ENCODE measurements at places on chromosomes 7 and 10. TPM values are rescaled to one million over a fixed set of nuclear protein-coding genes. Genes with fewer than 3 reads are reported as not detected.

The SEMA3D gene
- total RNA-seq: 1.4 TPM

DNA sequence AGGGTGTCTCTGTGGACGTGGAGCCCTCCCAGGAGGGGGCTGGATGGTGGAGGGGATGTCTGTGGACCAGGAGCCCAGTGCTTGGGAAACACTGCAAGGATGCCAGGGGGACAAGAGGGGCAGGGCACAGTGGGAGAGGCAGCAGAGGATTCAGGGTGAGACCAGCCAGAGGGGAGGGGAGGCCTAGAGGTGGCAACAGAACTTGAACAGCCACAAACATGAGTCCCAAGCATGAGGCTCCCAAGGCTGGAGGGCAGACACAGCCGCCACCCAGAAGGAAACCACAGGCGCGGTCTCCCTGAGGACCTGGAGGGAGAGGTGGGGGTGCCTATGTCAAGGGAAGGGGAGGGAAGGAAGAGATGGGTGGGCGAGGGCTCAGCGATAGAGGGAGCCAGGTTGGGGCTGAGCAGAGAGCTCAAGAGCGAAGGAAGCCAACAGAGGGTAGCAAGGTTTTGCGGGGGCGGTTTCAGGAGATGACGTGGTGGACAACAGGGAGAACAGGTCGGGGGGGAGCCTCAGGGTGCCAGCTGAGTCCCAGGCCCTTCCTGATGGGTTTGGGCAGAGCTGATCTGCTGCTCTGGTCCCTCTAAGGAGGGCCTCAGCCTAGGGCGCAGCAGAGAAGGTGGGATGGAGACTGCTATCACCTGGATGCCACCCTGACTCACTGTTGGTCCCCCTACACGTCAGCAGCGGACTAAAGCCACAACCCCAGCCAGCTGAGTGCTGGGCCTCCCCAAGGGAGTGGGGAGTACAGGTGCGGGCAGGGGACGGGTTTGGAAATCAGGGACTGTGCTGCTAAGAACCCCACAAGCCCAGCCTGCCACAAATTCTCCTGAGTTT is 6.7 kb upstream of the PILRA start:
- H3K36me3 ChIP-seq: peaks cover 12% of the 10 kb centered on the region
- no peaks in the 10 kb centered on the region for H3K27me3 ChIP-seq
- DNase-seq: no peak
- H3K4me1 ChIP-seq: no peaks in the 10 kb centered on the region
- no peak overlapping the region for H3K4me3 ChIP-seq

GRCh38 chr7:27329909-27330308 is 87.3 kb downstream of the EVX1 start:
- no peak overlapping the region for H3K4me3 ChIP-seq
- no peak overlapping the region for H3K27ac ChIP-seq
- DNase-seq: no peak
- H3K36me3 ChIP-seq: no peaks in the 10 kb centered on the region
- H3K27me3 ChIP-seq: no peaks in the 10 kb centered on the region

The ANTXRL gene
- total RNA-seq: not detected

The GPRIN2 gene
- 0.67 TPM for total RNA-seq

The OPN1SW gene
- total RNA-seq: not detected

All from right atrium auricular region (tissue), 2 donors.